ENCODE measurements at places on chromosomes 7 and 10.

DNA sequence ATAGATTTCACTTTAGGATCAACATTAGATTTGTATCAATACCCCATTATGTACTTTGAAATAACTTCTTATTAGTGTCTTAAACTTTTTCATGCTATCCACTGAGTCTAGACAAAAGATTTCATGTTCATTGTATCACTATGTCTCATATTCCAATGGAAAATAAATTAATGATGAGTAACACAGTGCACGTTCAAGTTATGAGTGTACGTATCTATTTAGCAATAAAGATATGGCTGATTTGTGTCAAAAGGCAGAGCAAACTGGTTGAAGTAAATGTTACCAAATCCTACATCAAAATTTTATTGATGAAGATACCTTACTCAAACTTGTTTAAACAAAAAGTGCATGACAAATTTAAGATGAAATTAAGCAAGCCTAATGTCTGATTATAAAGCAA, 102.4 kb downstream of the SEMA3E start:
- DNase-seq = no peak

- no peak for DNase-seq
Observed at GRCh38 chr10:101364721-101365120, 10.8 kb downstream of the BTRC start.

DNA sequence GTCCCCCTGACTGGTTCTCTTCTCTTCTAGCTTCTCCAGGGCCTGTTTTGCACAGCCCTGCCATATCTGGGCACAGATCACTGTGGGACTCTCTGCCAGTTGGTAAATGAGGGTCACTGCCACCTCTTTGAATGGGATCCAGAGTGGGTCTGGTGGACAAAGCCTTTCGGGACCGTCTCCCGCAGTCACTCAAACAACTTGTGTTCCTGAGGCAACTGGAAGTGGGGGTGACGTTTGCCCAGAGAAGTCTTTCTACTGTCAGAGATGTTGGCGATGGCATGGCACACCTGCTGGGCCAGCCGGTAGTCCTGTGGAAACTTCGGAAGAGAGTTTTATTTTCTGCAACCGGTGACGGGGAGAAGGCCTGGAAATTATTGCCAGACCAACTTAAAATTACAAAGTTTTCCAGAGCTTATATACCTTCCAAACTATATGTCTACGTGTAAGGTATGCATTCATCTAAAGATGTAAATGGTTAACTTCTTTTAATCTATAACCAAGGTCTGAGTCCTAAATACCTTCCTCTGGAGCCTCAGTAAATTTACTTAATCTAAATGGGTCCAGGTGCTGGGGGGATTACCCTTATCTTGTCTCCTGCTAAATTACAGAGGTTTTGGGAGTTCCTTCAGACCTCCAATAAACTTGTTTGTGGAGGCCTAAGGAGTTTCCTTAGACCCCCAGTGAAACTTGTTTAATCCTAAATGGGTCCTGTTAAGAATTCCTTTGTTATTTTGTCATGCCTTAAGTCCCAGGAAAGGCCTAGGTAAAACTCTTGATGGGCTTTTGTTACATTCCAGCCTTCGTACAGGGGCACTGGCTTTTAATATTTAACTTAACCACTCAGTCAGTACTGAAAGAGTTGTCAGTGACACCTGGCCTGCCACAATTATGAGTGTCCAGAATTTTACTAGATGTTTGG, 94.0 kb downstream of the NPSR1 start:
- no peak for DNase-seq

GRCh38 chr7:36925207-36925606, 200.9 kb upstream of the AOAH start:
- DNase-seq = no peak

DNA sequence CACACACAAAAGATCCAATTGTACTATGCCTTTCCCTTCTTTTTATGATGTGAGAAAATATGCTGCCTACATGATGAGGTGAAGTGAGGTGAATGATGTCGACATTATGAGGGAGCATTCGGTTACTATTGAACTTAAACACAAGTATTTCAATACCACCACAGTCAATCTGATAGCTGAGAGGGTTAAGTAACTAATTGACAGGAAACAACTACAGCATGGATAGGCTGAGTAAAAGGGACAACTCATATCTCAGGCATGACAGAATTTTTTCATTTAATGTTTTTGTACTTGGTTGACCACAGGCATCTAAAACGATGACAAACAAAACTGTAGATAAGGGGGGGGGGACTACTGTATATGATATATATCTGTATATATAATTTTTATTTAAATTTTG, 488.9 kb downstream of the SH2D4B start:
- no peak for DNase-seq

DNA sequence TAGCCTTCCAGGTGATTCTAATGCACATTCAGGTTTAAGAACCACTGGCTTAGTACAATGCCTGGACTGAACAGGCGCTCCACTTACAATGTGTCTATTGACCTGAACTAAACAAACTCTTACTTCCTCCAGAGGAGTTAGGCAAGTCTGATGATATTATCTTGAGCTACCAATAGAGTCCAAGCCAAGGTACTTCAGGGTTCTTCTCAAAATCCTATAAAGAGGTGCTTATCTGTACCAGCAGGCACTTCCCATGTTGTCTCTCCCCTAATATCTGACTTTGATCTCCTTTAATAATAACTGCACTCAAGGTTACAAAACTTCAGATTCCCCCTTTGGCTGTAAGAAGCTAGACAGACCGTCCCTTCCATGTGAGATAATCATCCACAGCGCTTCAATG, 157.0 kb upstream of the SVIL start:
- no peak for DNase-seq

DNA sequence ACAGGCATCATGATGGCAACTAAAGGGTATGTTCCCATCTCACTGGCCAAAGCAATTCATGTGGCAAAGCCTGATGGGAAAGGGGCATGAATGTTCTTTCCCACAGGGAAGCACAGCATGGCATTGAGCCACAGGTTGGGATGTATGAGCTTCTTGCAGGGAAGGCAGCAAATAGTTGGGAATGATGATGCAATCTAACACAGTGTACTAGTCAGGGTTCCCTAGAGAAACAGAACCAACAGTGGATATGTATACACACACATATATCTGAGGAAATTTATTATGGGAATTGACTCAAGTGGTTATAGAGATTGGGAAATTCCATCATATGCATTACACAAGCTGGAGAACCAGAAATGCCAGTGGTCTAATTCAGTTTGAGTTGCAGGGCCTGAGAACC, 253.6 kb upstream of the NPVF start:
- no peak for DNase-seq

All from mucosa of gallbladder (tissue), 1 donor.